ENCODE measurements at places on chromosomes 5 and 9.
A peak's percentile ranks its signal among the peaks of the same experiment; 100 is the strongest.

DNA sequence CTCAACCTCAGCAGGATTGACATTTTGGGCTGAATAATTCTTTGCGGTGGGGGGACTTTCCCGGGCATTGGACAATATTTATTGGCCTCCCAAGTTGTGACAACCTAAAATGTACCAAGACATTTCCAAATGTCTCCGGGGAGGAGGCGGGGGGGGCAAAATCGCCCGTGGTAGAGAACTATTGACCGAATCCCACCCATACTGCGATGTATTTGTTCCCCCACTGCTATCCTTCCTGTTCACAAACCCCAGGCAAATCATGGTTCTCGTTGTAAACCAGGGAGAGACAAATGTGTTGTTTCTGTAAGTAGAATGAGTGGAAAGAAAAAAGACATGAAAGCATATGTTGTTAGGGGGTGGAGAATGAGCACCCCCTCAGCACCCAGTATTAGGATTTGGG, 141.9 kb downstream of the PSAT1 start:
- no peak for DNase-seq

DNA sequence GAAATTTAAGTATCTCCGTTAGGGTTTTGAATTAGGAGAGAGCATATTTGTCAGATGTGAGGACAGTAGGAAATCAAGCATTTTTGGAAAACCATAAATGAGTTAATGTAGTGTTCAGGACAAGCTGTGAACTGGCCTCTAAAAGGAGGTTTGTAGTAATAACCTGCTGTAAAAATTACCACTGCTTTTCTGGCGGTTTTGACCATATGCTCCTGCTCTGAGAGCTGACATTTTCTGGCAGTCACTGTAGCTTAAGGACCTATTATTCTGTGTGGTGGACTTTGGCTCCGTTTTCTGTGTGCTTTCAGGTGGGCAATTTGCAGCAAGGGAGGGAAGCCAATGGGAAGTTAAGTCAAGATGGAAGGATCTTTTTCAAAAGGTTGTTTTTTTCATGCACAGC, 111.1 kb downstream of the SGCD start:
- DNase-seq, result no peak

GRCh38 chr5:58484505-58484904, 6.7 kb upstream of the GAPT start:
- DNase-seq, result no peak

DNA sequence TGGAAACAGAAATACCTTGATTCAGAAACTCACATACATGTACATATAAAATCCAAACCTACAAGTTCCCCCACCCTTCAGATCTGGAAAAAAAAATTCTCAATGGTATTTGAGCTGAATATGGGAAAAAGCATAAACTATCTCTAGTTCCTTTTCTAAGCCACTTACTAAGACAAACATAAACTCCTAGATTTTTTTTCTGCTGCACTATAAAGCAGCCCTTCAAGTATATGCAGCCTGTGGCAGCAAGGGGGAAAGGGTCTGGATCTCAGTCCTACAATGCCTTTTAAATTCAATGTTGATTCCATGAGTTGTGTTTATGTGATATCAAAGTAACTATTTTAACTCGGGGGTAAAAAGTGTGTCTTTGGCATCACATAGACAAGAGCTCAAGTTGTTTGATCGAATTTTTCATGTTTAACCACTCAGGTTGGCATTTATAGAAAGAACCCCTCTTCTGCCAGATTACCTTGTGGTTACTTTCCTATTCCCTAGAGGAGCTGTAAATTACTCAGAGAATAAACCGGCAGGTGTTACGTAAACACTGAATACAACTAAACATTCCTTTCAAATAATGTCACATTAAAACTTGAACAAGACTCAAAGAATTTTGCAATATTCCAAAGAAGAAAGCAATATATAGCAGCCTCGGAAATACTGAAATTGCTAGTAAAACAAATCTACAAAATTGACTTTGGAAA, 91.8 kb upstream of the FER start:
- DNase-seq, result peak; percentile 47

- no peak for DNase-seq
Measured at GRCh38 chr5:133391354-133392136, 220.8 kb downstream of the FSTL4 start.

- no peak for DNase-seq
Measured at GRCh38 chr9:128781187-128782070, 5.6 kb upstream of the TBC1D13 start.

- DNase-seq, result peak; percentile 20
Measured at GRCh38 chr5:157076558-157076957, 17.6 kb upstream of the HAVCR1 start.

GRCh38 chr5:139861889-139862207, 66.2 kb downstream of the PSD2 start:
- DNase-seq, result no peak

DNA sequence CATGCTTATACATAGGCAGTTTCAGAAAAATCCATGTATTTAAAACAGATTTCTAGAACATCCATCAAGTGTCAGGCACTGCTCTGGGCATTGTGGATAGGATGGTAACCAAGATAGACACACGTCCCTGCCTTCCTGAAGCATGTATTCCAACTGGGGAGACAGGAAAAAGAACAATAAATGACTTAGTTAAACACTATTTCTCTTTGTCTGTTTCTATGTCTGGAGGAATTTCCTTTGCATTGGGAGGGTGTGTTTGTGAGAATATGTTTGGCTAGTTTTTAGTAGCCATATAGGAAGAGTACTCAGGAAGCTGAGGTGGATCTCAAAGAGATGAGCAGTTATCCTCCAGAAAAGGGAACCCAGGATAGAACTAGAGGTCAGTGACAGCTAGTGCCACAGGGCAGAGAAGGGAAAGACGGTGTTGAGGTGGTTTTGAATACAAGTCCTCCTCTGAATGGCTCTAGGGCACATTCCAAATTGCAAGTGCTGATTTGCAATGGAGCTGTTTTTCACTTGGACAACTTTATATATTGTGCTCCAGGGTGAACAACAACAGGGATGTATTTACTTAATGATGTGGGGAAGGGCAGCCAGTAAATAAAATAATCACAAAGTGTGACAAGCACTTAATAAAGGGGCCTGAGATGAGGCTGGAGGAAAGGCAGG, 144.7 kb upstream of the SHB start:
- DNase-seq, result no peak

GRCh38 chr9:32928145-32928763, 73.2 kb downstream of the APTX start:
- no peak for DNase-seq

DNA sequence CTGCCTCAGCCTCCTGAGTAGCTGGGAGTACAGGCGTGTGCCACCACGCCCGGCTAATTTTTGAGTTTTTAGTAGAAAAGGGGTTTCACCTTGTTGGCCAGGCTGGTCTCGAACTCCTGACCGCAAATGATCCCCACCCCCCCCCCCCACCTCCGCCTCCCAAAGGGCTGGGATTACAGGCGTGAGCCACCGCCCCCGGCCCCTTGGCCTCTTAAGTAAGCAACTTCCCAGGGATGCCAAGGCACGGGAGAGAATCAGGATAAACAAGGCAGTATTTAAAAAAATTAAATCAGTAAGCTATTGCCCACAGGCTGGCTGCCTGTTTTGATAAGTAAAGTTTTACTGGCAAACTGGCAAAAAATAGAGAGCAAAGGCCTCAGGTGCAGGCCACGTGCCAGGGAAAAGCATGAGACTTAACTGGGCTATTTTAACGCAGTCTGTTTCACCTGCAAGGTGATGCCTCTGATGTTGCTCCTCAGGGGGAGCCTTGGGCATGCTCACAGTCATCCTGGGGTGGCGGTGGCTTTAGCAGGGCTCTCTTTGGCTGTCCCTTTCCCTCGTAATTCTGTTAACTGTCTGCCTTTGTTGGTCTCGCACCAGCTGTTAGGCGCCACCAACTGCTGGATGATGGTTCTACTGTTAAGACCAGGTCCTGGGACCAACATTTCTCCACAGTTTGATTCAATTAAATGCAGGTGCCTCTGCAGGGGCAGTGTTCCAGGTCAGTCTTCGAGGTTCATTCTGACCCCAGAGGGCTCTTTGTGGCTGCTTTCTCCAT, 19.4 kb upstream of the RNF130 start:
- peak; percentile 25 for DNase-seq

GRCh38 chr9:121556082-121556481, 56.4 kb upstream of the GGTA1 start:
- no peak for DNase-seq

DNA sequence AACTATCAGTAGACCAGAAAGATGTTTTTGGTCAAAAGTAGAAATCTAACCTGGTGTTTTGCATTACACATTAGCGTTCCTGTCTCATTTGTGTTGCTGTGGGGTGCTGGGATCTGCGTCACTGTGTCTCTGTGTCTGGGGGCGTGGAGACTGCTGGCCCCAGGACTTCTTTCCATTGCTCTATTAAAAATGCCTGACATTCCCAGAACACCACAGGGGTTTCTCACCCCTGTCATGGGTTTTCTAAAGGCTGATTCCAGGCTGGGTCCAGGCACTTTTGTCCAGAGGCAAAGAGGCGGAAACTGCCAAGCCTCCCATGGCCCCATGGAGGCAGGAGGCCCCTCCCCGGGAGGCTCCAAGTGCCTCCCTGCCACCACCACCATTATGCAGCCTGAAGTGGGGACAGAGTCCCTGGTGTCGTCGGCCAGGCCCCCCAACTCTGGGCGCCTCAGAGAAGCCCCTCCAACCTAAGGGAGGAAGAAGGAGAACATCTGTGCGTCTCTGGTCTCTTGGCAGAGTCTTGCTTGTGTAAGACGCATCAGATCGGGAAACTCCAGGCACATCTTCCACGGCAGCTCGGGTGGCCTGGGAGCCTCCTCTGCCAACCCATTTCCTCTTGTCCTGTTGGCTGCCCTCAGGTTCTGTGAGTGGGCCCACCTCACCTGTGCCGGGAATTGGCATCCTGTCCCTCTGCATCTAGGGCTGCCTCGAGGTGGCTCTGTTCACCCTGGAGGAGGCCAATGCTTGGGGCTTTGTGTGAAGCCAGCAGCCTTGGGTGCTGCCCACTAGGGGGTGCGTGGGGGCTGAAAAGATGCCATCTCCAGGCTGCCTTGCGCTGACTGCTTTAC, 13.8 kb upstream of the PLEKHG4B start:
- DNase-seq, result peak; percentile 60

GRCh38 chr9:19641046-19641445, 147.8 kb downstream of the SLC24A2 start:
- no peak for DNase-seq

GRCh38 chr5:91641730-91642350, 258.7 kb upstream of the ARRDC3 start:
- DNase-seq, result peak; percentile 18

- DNase-seq, result no peak
Measured at GRCh38 chr9:132192728-132193127, 30.9 kb downstream of the NTNG2 start.

GRCh38 chr9:110443146-110443865, 105.6 kb upstream of the TXNDC8 start:
- peak; percentile 67 for DNase-seq

DNA sequence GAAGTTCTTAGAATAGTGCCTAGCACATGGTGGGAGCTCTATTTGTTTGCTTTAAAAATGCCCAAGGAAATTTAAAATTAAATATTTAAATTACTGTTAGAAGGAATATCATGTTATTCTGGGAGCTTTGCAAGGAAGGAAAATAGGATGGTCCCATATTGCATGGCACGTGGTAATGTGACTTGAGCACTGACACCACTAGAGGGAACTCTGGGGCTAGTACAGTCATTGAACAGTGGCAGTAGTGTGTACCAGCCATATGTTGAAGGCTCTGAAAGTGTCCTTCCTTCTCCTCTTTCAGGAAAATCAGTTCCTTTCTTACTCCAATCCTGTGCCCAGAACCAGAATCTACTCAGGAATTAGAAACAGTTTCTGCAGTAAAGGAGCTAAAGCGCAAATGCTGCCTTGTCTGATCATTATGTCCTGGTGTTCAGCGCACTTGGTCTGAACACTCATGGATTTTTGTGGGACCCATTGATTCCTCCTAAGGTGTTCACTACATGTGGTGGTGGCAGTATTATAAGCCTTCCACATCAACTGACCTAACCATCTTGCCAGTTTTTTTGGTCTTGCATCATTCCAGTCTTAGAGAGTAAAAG, 54.1 kb downstream of the GDA start:
- peak; percentile 51 for DNase-seq

GRCh38 chr5:161165998-161166660, 314.1 kb upstream of the ATP10B start:
- DNase-seq, result no peak

DNA sequence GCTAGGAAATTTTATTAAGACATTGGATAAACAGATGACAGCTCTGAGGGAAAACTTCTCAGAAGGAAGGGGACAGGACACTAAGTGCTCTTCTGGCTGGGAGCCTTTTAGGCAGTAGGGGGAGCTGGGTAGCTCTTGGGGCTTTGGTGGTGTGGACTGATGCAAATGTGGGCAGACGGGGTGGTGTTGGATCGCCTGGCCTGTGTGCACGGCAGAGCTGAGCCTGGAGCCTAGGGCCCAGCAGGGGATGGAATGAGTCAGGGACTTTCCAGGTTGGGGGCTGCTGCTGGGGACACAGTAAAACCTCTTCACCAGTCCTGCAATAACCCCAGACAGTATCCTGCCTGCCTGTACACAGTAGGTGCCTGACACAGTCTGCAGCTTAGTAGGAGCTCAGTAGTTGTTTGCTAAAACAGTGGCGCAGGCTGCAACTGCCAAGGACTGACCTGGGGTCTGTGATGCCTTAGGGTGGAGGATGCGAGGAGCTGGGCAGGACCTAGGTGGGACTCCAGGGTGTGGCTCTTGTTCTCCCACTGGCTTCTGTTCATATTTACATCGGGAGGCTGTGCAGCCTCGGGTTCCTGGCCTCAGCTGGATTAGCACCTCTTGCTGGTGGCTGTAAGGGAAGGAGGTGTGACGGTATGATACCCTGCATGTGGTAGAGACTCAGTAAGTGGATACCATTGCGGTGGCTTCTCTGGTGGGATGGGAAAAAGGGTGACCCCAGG, 83.8 kb downstream of the DAB2IP start:
- DNase-seq, result peak; percentile 64

- no peak for DNase-seq
Measured at GRCh38 chr9:114169029-114169951, 14.0 kb downstream of the COL27A1 start.

DNA sequence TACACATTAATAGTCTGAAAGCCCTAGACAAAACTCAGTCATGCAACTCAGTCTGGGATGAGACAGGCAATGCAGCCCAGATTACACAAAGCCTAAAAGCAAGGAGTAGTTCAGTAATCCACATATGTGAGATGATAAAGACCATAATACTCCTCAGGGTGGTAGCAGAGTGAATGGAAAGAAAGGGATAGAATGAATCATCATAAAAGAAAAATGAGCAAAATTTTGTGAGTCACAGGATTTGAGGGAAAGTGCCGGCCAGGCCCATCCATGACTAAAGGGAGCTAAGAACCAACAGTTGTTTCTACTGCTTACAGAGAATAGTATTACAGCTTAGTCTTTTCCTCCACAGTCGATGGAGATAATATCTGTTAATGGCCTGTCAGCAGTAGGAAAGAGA, 90.0 kb upstream of the POU5F2 start:
- DNase-seq, result peak; percentile 83

DNA sequence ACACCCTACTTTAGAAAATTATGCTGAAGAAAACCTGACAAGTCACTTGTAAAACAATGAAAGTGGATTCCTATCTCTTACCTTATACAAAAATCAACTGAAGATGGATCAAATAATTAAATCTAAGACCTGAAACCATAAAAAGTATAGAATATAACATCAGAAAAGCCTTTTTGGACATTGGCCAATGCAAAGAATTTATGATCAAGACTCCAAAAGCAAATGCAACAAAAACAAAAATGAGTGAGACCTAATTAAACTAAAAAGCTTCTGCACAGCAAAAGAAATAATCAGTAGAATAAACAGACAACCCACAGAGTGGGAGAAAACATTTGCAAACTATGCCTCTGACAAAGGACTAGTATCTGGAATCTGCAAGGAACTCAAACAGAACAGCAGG, 303.0 kb upstream of the CDH9 start:
- no peak for DNase-seq

GRCh38 chr5:17135050-17135449, 82.4 kb upstream of the BASP1 start:
- no peak for DNase-seq

All from AG08395 (cell line).